Naive thymus-derived CD8-positive, alpha-beta T cell (primary cell): ENCODE measurements at places on chromosomes 11 and 22. TPM values are rescaled to one million over a fixed set of nuclear protein-coding genes. Genes with fewer than 3 reads are reported as not detected.

DNA sequence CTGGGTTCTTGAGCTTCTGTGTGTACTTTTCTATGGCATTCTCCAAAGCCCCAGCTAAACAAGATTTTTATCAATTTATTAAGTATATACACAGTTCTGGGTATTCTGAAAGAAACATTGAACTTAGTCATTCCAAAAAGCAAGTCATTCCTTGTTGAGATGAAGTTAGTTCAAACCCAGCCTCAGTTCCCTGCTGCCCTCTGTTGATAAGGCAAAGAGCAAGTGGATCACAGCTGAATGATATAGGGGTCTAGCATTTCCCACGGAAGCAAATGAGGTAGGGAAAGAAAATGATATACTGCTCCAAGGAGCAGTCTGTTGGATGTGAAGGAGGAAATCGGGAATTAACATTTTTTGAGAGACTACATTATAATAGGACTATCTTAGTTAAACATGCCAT is 841.8 kb upstream of the TENM4 start:
- DNase-seq: no peak

- no peak for DNase-seq
These were observed 3.7 kb upstream of the NUCB2 start for GRCh38 chr11:17272801-17273200.

DNA sequence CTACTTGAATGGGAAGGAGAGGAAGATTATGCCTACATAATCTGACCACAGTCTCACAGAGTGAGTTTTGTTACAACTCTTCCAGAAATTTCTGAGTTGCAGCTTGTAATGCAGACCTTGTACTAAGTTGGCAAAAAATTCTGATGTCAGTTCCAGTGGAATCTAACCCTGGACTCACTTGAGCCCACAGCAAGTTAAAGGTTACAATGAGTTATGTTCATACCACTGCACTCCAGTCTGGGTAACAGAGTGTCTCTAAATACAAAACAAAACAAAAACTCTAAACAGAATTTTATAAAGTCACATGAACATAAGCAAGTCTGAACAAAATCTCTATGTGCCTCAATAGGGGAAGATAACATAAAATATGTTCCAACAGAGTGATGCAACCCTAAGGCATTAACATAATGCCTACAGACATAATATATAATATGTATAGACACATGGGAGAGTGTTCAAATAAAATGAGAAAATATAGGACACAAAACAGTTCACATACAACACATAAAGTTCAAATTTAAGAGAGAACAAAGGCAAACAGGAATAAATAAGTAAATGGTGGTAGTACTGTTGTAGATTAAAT is 1.1 kb downstream of the GLYAT start:
- no peak for DNase-seq

DNA sequence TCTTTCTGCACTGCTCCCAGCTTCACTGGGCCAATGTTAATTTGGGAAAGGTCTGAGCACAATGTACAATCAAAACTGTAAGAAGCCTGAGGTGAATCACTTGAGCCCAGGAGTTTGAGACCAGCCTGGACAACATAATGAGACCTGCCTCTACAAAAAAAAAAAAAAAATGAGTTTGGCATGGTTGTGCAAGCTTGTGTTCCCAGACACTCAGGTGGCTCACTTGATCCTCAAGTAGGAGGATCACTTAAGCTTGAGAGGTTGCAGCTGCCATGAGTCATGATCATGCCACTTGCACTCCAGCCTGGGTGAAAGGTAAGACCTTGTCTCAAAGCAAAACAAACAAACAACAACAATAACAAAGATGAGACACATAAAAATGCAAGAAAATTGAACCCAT is 38.6 kb upstream of the SC5D start:
- DNase-seq: no peak

GRCh38 chr22:50339945-50340879 is 2.9 kb upstream of the PPP6R2 start:
- no peak for DNase-seq

The NOX4 gene
- total RNA-seq: not detected

The FAM180B gene
- 0.26 TPM for total RNA-seq

The BBOX1 gene
- not detected for total RNA-seq
